Sigmoid colon (tissue), 7 donors: ENCODE measurements at places on chromosomes 6 and 20. TPM values are rescaled to one million over a fixed set of nuclear protein-coding genes. Genes with fewer than 3 reads are reported as not detected.

- H3K27me3 ChIP-seq: no peaks in the 10 kb centered on the region
- H3K27ac ChIP-seq: no peak overlapping the region
- no peak overlapping the region for H3K4me3 ChIP-seq
- H3K4me1 ChIP-seq: peaks cover 5% of the 10 kb centered on the region
These were observed 112.2 kb downstream of the ASCC3 start for GRCh38 chr6:100768816-100769351.

GRCh38 chr6:167296902-167297301, 5.8 kb downstream of the UNC93A start:
- H3K27me3 ChIP-seq: no peaks in the 10 kb centered on the region
- H3K27ac ChIP-seq: no peak overlapping the region
- no peak overlapping the region for H3K4me3 ChIP-seq
- no peaks in the 10 kb centered on the region for H3K4me1 ChIP-seq
- no peaks in the 10 kb centered on the region for H3K36me3 ChIP-seq

DNA sequence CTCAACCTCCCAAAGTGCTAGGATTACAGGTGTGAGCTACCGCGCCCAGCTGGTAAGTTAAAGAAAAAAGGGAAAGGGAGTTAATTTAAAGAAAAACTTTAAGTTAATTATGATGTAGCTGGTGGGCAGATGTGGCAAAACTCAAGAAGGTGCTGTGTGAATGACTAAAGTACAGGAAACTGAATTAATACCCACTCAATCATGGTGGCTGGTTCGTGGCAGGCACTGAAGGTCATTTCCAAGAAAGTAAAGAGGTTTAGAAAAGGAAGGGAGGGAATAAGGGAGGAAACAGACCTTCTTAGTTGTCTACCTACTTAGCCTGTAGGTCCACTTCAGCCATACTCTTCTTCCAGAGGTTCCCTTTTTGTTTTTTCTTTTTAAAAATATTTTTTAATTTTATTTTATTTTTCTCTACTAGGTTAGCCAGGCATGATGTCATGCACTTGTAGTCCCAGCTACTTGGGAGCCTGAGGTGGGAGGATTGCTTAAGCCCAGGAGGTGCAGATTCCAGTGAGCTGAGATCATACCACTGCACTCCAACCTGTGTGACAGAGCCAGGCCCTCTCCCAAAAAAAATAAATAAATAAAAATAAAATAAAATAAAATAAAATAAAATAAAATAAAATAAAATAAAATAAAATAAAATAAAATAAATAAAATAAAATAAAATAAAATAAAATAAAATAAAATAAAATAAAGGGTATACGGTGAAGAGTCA, 11.9 kb upstream of the TGM3 start:
- H3K27me3 ChIP-seq: no peaks in the 10 kb centered on the region
- H3K4me1 ChIP-seq: no peaks in the 10 kb centered on the region
- no peak for DNase-seq
- no peak overlapping the region for H3K27ac ChIP-seq
- H3K4me3 ChIP-seq: no peak overlapping the region
- H3K36me3 ChIP-seq: no peaks in the 10 kb centered on the region

DNA sequence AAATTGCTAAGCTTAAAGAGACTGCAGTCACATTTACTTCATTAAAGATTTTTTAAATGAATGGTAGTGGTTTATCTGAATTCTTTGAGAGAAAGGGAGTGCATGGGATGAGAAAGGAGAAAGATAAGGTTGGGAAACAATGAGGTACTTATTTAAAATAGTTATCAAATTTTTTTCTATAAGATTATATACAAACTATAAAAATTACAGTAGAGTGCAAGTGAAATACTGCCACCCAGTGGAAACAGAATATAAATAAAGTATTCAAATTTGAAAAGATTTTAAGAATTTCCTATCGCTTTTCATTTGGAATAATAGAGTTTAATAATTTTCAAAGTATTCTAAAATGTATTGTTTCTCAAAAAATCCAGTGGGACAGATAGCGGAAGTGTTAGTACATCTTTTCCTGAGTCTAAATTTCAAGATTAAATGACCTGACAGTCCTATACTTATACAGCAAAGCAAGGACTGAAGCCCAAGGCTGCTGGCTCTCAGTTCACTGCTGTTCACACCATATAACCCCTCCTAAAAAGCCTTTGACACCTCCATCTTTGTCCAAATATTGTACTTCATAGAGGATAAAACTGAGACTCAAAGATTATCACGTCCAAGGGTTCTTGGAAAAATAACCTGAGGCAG, 31.1 kb downstream of the EPM2A start:
- no peak overlapping the region for H3K27ac ChIP-seq
- H3K4me3 ChIP-seq: no peak overlapping the region
- no peak for DNase-seq

- H3K27ac ChIP-seq: no peak overlapping the region
- peaks cover 40% of the 10 kb centered on the region for H3K4me1 ChIP-seq
- no peaks in the 10 kb centered on the region for H3K36me3 ChIP-seq
- no peak overlapping the region for H3K4me3 ChIP-seq
- H3K27me3 ChIP-seq: no peaks in the 10 kb centered on the region
These were observed 8.3 kb downstream of the RIPOR2 start for GRCh38 chr6:24927277-24927955.

- H3K27ac ChIP-seq: no peak overlapping the region
- H3K36me3 ChIP-seq: no peaks in the 10 kb centered on the region
- H3K4me3 ChIP-seq: no peak overlapping the region
These were observed 119.3 kb upstream of the BEND6 start for GRCh38 chr6:56835612-56836011.

The TMEM170B gene
- total RNA-seq: 10.3 TPM

The HSPA12B gene
- total RNA-seq: 2.2 TPM
